ENCODE measurements at places on chromosomes 4 and X. TPM values are rescaled to one million over a fixed set of nuclear protein-coding genes. Genes with fewer than 3 reads are reported as not detected.

The AFM gene
- total RNA-seq, result not detected

The GLRA2 gene
- not detected for total RNA-seq

The DRP2 gene
- total RNA-seq, result 0.22 TPM

The KDR gene
- 5.7 TPM for total RNA-seq

The TRPC3 gene
- total RNA-seq, result 1.0 TPM

The TENM3 gene
- total RNA-seq, result 23.0 TPM

The RAB41 gene
- total RNA-seq, result not detected

The UCP1 gene
- total RNA-seq, result not detected

The ARHGAP24 gene
- 78.0 TPM for total RNA-seq

The PDZD4 gene
- not detected for total RNA-seq

The SGCB gene
- total RNA-seq, result 25.2 TPM

The NHS gene
- 5.3 TPM for total RNA-seq

The PABPC1L2B gene
- not detected for total RNA-seq

The HPSE gene
- total RNA-seq, result 0.66 TPM

The HS3ST1 gene
- 1.1 TPM for total RNA-seq

The SOWAHD gene
- total RNA-seq, result not detected

The RTL3 gene
- total RNA-seq, result not detected

The NIPAL1 gene
- 0.66 TPM for total RNA-seq

The DUSP9 gene
- total RNA-seq, result under 0.01 TPM

The HSFX3 gene
- total RNA-seq, result not detected

The ADGRG4 gene
- total RNA-seq, result not detected

The TMEM271 gene
- total RNA-seq, result not detected

The SSX4 gene
- total RNA-seq, result not detected

The VCX3A gene
- total RNA-seq, result not detected

The HGFAC gene
- total RNA-seq, result not detected

The PGK1 gene
- total RNA-seq, result 331 TPM

The TBX22 gene
- not detected for total RNA-seq

The CLGN gene
- 2.7 TPM for total RNA-seq

The TMEM31 gene
- not detected for total RNA-seq

The NKX6-1 gene
- total RNA-seq, result not detected

The TEC gene
- total RNA-seq, result 0.72 TPM

The SCD5 gene
- 5.6 TPM for total RNA-seq

The ADRA2C gene
- 2.2 TPM for total RNA-seq

The ZCCHC13 gene
- total RNA-seq, result not detected

The PDLIM5 gene
- total RNA-seq, result 283 TPM

The GRIA2 gene
- not detected for total RNA-seq
